ENCODE measurements at places on chromosomes 5 and 9.

DNA sequence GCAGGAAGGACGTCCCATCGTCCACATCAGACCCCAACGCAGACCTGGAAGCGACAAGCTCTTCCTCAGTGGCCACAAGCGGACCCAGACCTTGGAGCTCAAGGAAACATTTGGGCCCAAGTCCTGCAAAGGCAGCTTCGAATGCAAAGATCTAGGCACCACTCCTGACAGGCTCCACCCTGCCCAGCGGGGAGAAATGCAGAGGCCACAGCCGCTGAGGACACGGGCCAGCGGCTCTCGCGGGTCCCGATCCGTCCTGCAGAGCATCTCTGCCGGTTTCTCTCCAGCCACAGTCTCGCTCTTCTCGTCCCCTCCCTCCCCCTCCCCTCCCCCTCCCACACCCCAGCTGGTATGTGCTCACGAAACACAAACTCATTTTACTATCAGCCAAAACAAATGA lies 4.9 kb downstream of the SOHLH1 start:
- DNase-seq, result no peak

- no peak for DNase-seq
Measured at GRCh38 chr5:68329554-68330255, 114.1 kb downstream of the PIK3R1 start.

DNA sequence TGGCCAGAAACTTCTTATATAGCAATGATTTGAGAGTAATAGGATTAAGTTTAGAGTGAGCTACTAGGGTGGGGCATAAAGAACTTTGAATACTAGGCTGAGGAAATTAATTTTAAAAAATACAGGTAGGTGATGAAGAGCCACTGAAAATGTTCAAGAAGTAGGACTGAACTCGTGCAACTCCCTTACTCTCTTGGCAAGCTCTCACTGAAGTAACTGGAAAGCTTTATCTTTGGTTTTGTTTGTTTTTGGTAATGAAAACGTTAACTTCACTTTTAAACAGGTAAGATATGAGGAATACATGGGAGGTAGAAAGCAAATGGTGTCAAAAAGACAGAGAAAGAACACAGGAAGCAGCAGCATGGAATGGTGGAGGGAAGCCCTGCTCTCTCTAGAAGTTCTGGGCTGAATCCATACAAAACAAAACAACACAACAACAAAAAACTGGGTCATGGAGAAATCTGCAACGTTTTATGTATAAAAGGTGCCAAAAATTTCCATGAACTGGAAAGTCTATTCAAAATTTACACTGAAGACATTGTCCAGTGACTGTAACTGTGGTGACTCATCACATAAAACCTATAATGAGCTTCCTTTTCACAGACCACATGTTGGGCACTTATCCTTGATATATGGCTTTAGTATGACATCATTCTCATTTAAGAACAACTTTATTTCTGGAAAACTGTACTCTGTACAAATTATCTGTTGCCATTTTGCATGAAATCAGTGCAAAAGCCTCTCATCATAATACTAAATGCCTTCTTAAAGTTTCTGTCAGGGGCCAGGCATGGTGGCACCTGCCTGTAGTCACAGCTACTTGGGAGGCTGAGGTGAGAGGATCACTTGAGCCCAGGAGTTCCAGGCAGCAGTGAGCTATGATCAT lies 91.2 kb upstream of the CHD1 start:
- DNase-seq, result no peak

DNA sequence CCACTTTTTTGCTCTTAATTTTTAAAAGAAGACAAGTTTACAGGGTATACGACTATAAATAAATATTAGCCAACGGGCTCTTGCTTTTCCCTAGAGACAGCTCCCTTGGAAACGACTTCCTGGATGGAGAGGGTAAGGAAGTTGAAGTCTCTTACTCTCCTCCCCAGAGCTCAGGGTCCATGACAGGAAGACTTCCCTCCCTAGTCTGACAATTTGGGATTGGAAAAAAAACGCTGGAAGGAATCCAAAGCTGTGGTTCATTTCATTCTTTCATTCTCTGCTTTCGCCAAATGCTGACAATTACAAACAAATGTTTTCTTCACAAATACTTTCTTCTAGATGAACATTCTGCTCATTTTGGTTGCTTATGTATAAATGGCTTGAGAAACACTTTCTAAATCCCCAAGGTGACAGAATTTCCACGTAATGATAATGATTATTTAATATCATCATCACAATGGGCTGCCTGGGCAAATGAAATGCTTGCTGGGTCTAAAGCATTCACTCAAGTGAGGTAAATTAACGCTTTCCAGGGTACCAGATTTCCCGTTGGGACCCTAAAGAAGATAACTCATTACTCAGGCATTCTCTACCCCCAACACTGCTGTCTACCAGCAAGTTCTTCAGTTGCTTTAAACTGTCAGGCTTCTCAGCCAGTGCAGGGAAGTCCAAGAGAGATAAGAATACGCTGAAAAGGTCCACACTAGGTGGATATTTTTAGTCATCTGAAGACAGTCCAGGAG lies 139.8 kb upstream of the SLC30A5 start:
- DNase-seq, result no peak

GRCh38 chr5:96961053-96961452 lies 25.2 kb downstream of the LNPEP start:
- DNase-seq, result peak; percentile 79

All from SIG-M5 (cell line).